ENCODE measurements at places on chromosomes 11 and 22.

DNA sequence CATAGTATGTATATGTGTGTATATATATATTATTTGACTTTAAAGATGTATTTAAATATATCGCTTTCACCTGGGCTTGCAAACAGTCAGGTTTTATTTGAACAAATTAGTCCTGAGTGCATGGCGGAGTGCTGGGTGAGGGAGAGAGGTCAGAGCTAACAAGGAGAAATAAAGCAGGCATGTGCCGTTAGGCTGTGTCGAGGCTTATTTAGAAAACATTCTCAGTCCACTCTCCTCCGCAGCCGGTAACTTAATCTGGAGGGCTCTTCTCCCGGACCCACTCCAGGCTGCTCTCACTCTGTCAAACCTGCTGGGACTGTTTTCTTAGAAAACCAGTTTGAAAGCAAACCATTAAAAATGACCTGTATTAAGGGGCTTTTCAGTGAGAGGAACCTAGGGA lies 455.9 kb downstream of the MN1 start:
- DNase-seq: no peak

DNA sequence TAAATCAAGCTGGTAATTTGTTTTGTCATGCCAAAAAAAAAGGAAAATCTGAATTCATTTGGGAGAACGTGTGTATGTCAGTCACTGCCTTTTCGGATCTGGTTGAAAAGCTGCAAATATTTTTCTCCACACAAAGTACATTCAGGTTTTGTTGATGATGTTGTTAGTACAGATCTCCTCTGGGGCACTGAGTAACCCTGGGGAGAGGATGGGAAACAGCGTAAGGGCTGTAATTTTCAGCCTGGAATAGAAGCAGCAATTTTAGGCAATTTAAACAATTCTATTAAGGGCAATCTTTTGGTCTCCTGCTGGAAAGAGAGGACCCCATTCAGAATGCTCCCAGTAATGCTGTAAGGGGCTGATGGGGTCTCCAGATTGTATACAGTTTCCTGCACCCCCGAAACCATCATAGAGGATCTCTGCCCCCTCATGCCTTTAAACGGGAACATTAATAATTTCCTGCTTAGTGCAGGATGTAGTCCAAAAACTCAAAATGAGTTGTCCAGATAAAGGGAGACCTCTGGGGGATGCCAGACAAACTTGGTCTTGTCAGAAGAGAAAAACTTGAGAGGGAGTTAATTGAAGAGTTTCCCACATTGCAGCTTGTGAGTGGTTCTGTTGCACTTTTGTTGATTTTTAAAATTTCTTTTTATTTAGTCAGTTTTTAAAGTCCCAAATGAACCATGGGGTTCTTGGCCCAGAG lies 132.3 kb downstream of the COMMD9 start:
- no peak for DNase-seq

DNA sequence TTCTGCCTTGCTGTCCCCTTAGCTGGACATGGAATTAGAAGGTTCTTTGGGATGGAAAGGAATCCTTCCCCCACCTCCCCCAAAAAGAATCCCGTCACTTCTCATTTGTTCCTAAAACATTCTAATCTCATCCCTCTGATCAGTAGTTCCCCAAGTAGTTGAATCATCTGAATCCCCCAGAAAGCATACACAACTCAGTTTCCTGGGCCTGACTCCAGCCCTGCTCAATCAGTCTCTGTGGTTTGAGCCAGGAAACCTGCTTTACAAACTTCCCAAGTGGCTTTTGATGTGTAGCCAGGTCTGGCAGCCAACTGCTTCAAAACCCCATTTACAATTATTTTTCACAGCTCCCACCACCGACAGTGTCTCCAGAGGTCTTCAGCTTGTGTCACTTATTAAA lies 20.2 kb downstream of the C22orf31 start:
- no peak for DNase-seq

DNA sequence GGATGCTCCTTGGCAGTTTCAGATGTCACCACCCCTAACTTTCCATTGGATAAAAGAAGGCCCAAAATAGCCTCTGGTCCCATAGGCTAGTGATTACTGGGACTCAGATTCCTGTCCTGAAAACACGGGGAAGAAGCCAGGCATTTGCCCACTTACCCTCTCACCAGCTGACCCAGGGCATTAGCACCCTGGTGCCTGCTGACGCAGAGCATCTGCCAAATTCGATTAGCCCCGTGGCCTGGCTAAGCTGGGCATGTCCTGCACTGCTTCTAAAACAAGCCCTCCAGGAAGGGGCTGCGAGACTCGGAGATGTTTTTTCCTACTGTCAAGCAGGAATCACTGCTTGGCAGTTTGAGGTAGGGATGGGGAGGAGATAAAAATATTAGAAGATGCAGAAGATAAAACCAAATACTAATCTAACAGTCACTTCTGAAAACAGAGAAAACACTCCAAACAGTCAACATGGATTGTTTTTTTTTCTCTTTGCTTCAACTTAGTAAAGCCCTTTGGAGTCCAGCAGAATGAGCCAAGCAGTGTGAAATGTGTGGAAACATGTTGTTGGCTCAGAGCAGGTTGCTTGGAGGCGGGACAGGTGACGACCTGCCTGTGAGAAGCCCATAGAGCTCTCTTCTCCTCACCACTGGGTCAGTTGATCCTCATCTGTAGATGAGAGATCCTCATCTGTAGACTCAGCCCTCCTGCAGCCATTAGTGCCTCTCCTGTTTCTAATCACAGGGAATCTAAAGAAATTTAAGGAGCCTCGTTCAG lies 54.0 kb downstream of the BDNF start:
- DNase-seq: no peak

DNA sequence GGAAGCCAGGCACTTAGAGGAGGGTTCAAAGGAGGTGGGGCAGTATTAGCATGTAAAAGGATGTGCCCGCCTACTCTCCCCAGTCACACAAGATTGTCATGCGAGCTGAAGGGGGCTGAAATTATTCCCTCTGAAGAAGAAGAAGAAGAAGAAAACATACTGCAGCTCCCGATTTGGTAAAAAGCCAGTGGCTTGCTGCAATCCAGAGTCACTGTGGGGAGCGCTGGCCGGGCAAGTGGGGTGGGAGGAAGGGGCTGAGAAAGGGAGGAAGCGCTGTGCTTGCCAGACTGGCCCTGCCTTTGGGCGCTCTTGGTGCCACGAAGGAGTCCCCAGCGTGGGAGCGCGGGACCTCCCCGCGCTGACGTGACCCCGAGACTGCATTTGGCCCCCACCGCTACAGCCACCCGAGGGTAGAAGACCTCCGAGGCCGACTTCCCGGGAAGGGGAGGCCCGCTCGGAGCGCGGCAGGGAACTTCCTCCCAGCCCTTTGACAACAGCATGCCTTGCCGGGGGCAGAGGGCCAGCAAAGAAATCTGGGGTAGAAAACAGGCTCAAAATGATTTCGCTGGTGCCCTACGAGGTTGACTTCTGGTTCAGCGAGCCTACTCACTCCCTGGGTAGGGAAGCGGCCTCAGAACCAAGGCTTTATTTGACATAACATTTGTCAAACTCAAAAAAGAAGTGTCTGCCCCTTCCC lies 906.3 kb downstream of the DLG2 start:
- no peak for DNase-seq

DNA sequence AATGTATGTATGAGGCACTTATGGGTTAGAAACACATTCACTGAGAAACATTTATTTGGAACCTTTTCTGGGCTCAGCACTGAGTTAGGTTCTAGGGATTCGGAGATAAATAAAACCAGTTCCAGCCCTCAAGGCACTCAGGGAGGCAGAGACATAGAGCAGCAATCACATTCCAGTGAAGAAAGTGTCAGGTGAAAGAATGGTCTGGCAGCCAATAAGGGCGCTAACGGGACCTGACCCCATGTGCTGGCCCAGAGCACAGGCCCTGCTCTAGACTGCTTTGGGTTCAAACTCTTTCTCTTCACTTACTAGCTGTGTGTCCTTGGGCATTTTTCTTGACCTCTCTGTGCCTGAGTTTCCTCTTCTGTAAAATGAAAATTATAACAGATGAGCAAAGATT lies 146.0 kb upstream of the SYT13 start:
- DNase-seq: no peak

- no peak for DNase-seq
Measured at GRCh38 chr11:72230764-72231365, 6.3 kb downstream of the INPPL1 start.

GRCh38 chr22:47724751-47725150 lies 962.3 kb downstream of the TBC1D22A start:
- no peak for DNase-seq

DNA sequence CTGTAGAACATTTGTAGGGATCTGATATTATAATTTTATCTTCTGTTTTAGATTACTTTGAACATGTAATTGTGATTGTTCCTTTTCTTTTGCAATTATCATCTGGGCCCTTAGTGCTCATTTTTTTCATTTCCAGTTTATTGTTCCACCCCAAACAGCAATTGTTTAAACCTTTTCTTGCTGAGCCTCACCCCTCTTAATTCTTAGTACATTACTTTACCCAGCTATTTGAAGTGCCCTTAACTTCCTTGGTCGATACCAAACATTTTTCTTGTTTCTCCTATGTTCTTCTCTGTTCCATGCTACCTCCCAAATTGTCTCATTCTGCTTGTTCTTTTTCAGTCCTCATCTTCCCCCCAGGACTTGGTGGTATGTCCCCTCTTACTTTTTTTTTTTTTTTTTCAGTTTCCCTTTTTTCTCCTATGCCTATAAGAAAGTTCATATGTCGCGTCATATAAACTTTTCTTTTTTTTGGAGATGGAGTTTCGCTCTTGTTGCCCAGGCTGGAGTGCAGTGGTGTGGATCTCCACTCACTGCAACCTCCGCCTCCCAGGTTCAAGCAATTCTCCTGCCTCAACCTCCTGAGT lies 3.5 kb downstream of the CUL5 start:
- no peak for DNase-seq

DNA sequence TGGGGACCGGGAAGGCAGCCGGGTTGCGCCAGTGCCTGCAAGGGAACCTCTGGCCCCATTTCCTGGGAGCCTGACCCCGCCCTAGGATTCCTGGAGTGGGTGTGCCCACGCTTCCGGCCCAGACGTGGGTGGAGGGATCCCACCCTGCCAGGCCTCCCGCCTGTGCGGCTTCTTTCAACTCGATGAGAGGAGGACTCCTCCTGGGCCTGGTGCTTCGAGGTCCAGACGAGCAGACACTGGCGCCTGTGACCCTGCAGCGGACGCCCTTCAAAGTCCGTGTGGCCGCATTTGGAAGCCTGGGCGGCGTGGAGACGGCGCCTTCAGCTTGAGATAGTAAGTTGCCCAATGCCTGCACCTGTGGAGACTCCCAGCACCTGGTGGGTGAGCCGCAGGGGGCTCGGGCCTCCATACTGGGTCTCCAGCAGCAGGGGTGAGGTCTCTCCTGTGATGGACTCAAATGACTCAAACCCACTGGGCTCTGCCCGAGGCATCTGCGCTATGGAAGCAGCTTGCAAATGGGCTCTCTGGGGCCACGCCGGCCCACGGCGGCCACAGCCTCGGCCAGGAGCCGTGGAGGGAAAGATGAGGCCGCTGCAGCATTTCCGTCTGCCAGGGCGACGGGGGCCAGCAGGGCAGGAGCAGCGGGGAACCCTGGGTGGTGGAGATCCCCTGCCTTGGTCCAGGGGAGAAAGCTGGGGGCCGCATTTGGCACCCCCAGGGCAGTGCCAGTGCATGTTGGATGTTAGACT lies 64.3 kb upstream of the PPARA start:
- DNase-seq: no peak

DNA sequence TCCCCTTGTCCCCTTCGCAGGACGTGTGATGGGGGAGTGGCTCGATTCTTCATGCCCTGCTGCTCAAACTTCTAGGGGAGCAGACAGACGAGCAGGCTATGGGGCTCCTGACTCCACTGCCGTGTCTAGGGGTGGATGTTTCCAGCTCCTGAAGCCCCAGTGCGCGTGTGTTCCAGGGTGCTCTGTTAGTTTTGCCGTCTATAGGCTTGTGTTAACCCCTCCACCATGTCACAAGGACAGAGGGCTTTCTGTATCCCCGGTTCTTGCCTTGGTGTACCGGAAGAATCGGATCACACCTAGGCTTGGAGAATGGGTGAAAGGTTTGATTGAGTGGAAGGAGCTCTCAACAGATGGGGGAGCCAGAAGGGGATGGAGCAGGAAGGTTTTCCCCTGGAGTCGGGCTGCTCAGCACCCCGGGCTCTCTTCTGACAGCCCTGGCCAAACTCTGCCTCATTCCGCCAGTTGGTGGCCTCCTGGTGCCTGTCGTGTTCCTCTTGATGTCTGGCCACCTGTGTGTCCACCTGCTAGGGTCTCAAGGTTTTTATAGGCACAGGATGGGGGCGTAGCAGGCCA lies 810.7 kb downstream of the BRD1 start:
- DNase-seq: no peak

DNA sequence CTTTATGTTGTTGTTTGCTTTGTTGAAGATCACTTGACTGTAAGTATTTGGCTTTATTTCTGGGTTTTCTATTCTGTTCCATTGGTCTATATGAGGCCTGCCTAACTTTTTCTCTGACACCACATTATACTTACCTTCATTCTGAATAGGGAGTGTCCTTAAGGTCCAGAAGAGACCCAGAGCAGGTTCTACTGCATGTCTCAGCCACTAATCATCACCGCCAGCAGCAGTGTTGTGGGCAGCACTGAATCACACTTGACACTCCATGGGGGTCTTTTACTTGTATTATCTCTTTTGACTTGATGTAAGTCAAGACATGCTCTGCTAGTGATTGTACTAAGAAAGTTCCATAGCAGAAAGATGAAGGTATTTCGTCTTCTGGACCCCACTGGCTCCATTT lies 274.9 kb downstream of the TENM4 start:
- DNase-seq: no peak

DNA sequence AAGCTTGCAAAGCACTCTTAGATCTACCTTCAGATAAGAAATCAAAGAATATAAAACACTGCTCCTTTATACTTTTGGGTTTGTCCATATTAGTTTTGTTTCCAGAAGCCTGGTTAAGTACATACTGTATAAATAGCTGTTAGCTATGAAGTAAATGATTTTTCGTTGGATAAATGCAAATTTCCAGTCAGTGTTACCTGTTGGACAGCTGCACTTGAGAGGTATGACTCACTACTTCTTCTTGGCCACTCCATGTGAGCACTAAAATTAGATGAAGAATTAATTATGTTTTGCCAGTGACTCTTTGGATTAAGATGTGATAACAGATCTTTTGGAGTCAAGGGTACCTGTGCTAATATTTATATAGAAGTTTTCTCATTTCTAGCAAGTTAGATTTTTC lies 9.5 kb upstream of the TSG101 start:
- no peak for DNase-seq

- DNase-seq: no peak
Measured at GRCh38 chr11:76524919-76525318, 80.1 kb downstream of the EMSY start.

DNA sequence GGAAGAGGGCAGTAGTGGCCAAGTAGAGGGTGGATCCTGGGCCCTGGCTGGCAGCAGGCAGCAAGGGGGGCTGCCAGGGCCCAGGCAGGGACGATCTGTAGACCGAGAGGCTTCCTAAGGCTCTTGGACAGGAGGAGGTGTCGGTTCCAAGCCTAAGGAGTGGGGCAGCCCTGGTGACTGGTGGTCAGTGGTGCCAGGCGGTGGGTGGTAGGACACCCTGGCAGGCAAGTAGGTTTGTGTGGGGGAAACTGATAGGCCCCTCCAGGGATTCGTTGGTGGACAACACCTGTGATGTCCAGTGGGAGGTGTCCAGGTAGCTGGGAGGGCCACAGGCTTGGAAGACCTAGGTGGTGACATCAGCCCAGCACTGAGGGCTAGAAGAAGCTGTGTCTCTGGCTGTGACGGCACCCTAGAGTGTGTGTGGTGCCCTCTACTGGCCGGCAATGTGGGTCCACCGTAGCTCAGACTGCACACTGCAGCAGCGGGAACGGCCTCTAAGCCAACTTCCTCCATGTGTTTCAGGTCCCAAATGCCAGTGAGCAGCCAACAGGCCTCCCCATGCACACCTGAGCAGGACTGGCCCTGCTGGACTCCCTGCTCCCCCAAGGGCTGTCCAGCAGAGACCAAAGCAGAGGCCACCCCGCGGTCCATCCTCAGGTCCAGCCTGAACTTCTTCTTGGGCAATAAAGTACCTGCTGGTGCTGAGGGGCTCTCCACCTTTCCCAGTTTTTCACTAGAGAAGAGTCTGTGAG lies 9.4 kb upstream of the SAMM50 start:
- no peak for DNase-seq
